ENCODE measurements at places on chromosomes 7 and 10. TPM values are rescaled to one million over a fixed set of nuclear protein-coding genes. Genes with fewer than 3 reads are reported as not detected.

DNA sequence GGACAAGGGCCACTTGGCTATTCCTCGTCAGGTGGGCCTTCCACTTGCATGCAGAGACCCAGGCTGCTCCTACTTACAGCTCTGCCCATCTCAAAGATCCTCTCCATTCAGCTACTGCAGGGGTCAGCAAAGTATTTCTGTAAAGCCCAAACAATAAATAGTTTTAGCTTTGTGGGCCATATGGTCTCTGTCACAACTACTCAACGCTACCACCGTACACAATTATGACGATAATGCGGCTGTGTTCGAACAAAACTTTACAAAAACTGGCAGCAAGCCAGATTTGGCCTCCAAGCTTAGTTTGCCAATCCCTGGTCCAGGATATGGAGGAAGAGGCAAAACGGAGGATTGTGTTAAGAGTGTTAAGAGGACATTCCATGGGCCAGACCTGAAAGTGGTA lies 12.8 kb downstream of the RAB11FIP2 start:
- no peak overlapping the region for H3K4me3 ChIP-seq
- H3K27me3 ChIP-seq, result no peaks in the 10 kb centered on the region
- peaks cover 16% of the 10 kb centered on the region for H3K36me3 ChIP-seq
- no peak overlapping the region for H3K27ac ChIP-seq

DNA sequence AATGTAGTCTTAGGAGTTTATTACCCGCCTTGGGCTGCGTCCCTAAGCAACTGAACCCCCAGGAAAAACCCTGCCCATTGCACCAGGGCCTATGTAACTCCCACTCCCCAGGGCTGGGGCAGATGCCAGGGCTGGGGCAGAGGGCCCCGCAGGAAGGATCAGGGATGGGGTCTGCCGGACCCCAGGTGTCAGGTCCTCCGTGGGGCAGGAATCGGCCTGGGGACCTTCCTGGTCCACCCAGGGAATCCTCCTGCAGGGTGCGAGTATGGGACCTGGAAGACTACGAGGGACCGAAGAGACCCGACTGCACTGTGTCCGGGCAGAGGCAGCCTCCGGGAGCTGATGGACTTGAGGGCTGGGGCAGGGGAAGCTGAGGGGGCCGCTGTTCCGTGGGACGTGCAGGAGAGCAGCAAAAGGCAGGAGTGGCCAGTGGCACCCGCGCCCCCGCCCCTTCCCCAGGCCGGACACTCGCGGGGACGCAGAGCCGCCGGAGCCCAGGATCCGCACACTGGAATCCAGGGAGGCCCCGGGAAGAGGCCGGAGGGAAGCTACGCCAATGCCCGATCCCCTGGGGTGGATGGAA lies 2.5 kb upstream of the ATP5MF start:
- peaks cover 3% of the 10 kb centered on the region for H3K36me3 ChIP-seq
- DNase-seq, result no peak
- peaks cover 32% of the 10 kb centered on the region for H3K4me1 ChIP-seq
- H3K27ac ChIP-seq, result no peak overlapping the region
- no peak overlapping the region for H3K4me3 ChIP-seq
- H3K27me3 ChIP-seq, result no peaks in the 10 kb centered on the region

CD36 gene
- 115 TPM for total RNA-seq

- H3K36me3 ChIP-seq, result no peaks in the 10 kb centered on the region
- H3K27ac ChIP-seq, result no peak overlapping the region
- no peak for DNase-seq
- H3K27me3 ChIP-seq, result no peaks in the 10 kb centered on the region
- H3K4me3 ChIP-seq, result no peak overlapping the region
Measured at GRCh38 chr10:17479822-17480221, 25.4 kb upstream of the ST8SIA6 start.

DNA sequence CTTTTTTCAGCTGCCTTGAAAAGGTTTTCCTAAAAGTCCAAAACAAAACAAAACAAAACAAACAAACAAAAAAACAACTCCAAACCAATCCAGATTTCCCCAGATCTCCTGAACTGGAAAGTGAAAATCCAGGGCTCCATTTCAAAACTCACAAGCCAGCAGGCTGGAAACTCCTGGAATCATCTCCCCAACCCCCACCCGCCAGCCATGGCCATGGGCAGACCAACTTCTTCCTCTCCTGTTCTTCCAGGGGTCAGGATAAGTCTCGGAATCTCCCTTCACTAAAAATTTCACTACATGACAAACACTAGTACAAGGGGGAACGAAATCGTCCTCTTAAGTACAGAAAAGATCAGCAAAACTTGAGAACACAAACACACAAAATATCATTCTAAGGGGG lies 40.4 kb downstream of the GNA12 start:
- no peaks in the 10 kb centered on the region for H3K27me3 ChIP-seq
- H3K27ac ChIP-seq, result no peak overlapping the region
- DNase-seq, result peak; percentile 39
- H3K36me3 ChIP-seq, result no peaks in the 10 kb centered on the region
- H3K4me3 ChIP-seq, result no peak overlapping the region

GRCh38 chr10:131724169-131724545 lies 176.7 kb upstream of the PPP2R2D start:
- no peaks in the 10 kb centered on the region for H3K27me3 ChIP-seq
- peak; percentile 20 for DNase-seq
- no peak overlapping the region for H3K4me3 ChIP-seq

GRCh38 chr10:70255329-70256299 lies 22.4 kb upstream of the PPA1 start:
- H3K27me3 ChIP-seq, result peaks cover 27% of the 10 kb centered on the region
- H3K27ac ChIP-seq, result no peak overlapping the region
- H3K4me1 ChIP-seq, result peaks cover 7% of the 10 kb centered on the region
- no peaks in the 10 kb centered on the region for H3K36me3 ChIP-seq
- no peak for DNase-seq

Measured in upper lobe of right lung (tissue), 1 donor.